ENCODE measurements at places on chromosomes 16 and 17. TPM values are rescaled to one million over a fixed set of nuclear protein-coding genes. Genes with fewer than 3 reads are reported as not detected.

GRCh38 chr17:3796110-3796821 lies 4.7 kb downstream of the ITGAE start:
- no peak for DNase-seq

DNA sequence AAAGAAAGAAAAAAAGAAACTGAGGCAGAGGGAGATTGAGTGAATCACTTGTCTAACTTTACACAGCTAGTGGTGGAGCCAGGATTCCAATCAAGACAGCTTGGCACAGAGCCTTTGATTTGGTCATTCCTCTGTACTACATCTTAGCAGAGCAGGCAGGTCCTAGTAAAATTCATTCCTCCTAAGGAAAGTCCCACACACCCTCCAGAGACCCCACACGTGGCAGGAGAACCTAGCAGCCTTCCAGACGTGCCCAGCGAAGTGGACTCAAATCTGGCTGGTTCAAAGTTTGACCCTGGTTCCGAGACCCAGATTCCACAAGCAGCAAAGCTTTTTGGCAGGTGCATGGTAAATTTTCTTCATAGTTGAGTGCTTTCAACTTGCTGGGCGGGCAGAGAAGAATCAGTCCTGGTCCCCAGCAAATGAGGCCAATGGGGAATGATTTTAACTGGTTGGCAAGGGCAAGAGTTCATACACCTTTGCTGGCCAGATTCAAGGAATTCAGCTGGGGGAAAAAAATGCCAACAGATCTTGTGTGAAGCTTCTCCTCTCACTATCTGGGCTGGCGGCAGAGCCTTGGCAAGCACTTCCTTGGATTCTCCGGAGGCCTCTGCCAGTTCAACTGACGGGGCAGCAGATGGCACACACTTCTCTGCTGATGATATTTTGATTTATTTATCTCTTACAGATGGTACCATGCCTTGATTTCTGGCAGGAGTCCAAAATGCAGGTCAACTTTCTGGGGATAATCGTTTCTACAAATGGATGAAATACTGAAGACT lies 82.4 kb downstream of the GSG1L start:
- no peak for DNase-seq

DNA sequence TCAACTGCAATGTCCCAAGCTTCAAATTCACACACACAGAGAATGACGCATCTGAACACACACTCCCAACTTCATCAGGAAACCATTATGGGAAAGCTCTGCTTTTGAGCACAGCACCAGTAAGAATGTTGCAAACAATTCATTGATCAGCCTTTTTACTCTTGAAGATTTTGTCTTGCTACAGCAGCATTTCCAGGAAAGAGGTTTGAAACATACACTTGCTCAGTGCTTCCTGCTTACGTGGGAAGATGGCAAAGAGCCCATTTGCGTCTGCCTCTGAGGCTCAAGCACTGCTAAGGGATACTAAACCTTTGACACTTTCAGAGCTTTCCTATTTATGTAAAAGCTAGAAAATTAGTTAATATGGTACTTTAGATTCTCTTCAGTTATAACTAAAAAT lies 77.2 kb upstream of the MON1B start:
- no peak for DNase-seq

GRCh38 chr17:69869667-69870066 lies 205.4 kb upstream of the KCNJ16 start:
- no peak for DNase-seq

The P3H4 gene
- 15.6 TPM for total RNA-seq

All from omental fat pad (tissue), 4 donors.